Left lung (tissue), 14 donors: ENCODE measurements at places on chromosomes 7 and 10. TPM values are rescaled to one million over a fixed set of nuclear protein-coding genes. Genes with fewer than 3 reads are reported as not detected.

Gene NPC1L1
- 0.06 TPM for total RNA-seq

GRCh38 chr7:18290223-18290622 lies 205.3 kb upstream of the HDAC9 start:
- H3K27ac ChIP-seq = no peak overlapping the region
- H3K4me3 ChIP-seq = no peak overlapping the region
- no peaks in the 10 kb centered on the region for H3K36me3 ChIP-seq
- H3K27me3 ChIP-seq = no peaks in the 10 kb centered on the region

DNA sequence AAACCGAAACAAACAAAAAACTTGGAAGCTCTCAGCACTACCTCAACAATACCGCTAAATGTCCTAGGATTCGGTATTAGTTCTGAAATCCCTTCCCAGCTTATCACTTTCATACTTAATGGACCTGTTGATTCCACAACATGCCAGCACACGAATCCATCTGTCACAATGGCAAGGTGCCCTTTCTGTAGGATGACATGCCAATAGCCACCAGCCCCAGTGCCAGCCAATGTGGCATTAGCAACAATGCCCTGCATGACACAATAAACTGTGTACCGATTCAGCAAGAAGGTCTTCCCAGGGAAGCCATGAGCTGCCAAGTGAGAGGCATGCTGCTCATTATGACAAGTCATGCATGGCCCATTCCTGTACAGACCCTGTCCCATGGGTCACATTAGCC lies 35.6 kb upstream of the CHCHD3 start:
- H3K27ac ChIP-seq = no peak overlapping the region
- DNase-seq = no peak
- H3K36me3 ChIP-seq = no peaks in the 10 kb centered on the region
- H3K27me3 ChIP-seq = no peaks in the 10 kb centered on the region
- H3K4me3 ChIP-seq = no peak overlapping the region

- H3K4me3 ChIP-seq = no peak overlapping the region
- H3K36me3 ChIP-seq = no peaks in the 10 kb centered on the region
- DNase-seq = no peak
- no peak overlapping the region for H3K27ac ChIP-seq
- no peaks in the 10 kb centered on the region for H3K4me1 ChIP-seq
- H3K27me3 ChIP-seq = no peaks in the 10 kb centered on the region
Measured at GRCh38 chr7:45061352-45061751, 27.4 kb downstream of the NACAD start.

- no peak overlapping the region for H3K27ac ChIP-seq
- DNase-seq = peak; percentile 26
- no peaks in the 10 kb centered on the region for H3K27me3 ChIP-seq
Measured at GRCh38 chr10:80260295-80261243, 28.9 kb downstream of the MAT1A start.
